ENCODE measurements at places on chromosomes 5 and 9.

- DNase-seq = no peak
These were observed 208.2 kb downstream of the DMRTA1 start for GRCh38 chr9:22654833-22655232.

GRCh38 chr9:35114113-35114839 lies 1.4 kb downstream of the ATOSB start:
- DNase-seq = no peak

DNA sequence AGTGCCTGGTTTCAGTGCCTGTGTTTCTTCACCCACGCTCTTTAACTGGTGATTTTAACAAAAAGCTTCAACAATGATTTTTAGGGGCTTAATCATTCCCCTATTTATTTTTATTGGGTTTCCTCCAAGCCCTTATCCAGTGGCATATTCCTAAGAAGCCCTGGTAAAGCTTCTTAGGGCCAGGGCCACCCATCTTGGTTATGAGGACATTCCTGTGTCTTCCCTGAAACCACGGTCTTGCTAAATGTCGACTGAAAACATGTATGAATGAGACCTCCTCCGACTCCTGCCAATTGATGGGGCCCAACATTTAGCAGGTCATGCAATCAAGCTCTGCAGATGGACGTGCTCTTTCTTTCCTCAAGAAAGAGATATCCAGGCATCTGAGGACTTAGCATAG lies 13.7 kb upstream of the CARTPT start:
- DNase-seq = no peak

DNA sequence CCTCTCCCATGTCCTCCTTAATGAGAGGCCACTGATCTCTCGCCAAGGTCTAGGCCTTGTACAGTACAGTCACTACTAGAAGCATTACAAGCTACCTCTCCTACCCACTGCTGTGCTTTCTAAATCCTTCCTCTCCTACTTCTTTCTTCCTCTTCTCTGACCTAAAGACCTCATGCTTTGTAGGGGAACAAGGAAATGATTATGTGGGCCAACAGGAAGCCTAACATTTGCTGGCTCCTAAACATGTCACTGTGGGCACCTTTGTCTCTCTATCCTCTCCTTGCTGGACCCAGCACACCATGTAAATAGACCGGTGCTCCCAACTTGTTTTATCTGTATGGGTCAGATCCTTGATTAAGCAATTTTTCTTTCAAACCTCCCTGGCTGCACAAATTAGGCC lies 16.7 kb downstream of the SLC28A3 start:
- no peak for DNase-seq

- no peak for DNase-seq
These were observed 48.7 kb downstream of the EXD3 start for GRCh38 chr9:137374131-137374845.

DNA sequence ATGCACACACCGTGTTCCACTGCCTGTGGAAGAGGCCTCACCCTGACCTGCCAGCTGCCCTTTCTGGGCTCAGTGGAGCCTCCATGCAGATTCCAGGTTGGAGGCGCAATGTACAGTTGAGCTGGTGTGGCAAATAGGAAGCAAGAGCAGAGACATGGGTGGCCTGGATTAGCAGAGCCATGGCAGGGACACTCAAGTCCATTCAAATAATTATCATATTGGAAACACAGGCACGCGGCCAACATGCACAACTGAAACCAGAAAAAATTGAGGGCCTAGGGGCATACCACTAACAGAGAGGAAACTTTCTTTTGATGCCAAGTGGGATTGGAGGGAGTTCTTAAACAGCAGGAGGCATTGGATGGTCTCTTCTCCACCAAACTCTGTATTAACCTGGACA lies 35.8 kb downstream of the OTULINL start:
- DNase-seq = no peak

DNA sequence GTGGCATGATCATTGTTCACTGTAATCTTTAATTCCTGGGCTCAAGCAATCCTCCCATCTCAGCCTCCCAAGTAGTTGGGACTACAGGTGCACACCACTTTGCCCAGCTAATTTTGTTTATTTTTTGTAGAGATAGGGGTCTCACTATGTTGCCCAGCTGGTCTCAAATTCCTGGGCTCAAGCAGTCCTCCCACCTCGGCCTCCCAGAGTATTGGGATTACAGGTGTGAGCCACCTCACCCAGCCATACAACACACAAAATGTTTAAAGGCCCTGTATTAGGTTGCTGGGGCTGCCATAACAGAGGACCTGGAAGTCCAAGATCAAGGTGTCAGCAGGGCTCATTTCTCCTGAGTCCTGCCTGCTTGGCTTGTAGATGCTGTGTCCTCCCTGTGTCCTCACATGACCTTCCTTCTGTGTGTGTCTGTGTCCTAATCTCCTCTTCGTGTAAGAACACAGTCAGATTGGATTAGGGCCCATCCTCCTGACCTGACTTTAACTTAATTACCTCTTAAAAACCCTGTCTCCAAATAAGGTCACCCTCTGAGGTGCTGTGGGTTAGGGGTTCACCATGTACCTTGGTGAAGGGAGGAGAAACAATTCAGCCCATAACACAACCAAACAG lies 5.4 kb downstream of the UBE2QL1 start:
- DNase-seq = no peak

DNA sequence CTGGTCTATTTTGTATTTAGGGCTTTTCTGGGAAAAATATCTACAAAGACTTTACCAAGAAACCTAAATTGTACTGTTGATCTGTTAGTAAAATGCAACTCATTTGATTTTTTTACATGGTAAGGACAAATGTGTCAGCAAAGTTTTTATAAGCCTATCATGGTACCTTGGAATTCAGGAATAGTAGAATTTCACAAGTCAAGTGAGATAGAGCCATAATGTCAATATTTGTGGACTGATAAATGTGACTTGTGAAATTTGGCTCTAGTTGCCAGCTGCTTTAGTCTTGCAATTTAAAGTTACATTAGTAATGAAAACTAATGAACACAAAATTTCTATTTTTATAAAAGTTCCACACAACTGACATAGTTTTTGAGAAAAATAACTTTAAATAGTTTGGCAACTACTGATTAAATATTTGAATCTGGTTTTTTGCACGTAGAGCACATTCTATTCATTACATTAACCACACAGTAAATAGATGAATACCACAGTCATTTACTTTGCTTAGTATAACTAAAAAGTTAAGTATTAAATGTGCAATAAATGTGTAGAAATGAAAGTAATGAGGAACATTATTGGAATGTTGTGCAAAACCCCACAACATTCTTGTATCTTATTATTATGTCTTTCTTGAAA lies 41.2 kb upstream of the RIOK2 start:
- DNase-seq = no peak

- no peak for DNase-seq
These were observed 20.8 kb downstream of the VAV2 start for GRCh38 chr9:133971121-133971951.

DNA sequence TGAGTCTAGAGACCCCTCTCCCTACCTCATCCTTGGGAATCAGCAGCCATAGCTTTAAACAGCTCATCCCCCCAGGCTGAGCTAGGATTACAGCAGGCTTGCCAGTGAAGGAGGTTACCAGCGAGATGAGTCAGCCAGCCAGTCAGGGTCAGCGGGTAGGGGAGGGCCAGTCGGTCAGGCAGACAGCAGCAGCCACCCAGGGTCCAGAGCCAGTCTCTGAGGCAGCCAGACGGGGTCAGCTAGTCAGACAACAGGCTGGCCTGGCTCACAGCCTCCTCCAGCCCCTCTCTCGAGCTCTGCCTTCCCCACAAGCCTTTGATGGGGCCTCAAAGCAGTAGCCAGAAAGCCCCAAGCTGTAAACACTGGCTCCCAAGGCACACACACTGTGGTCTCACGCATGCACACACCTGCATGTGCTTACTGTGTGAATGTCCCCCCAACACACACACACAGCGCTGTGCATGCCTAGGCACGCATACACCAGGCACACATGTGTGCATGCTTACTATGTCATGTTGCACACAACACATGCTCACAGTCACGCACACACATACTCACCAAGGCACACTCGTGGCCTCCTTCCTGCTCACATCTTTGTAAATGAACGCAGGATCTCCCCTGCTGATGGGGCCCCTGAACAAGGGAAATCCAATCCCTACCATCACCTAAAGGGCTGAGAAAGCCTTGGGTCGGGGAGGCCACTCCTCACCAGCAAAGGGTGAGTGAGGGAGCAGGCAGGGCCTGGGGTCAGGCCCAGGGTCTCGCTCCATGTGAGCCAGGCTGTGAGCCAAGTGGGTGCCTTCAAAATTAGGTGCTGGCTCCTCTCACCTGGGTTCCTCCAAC lies 28.2 kb upstream of the CPLX2 start:
- DNase-seq = no peak

Measured in dermis microvascular lymphatic vessel endothelial cell (primary cell).